ENCODE measurements at places on chromosomes 4 and X. TPM values are rescaled to one million over a fixed set of nuclear protein-coding genes. Genes with fewer than 3 reads are reported as not detected.

The EREG gene
- total RNA-seq, result under 0.01 TPM

The KCND1 gene
- 0.89 TPM for total RNA-seq

The LDB2 gene
- total RNA-seq, result 4.8 TPM

The PIR gene
- total RNA-seq, result 13.7 TPM

The STK32B gene
- 1.6 TPM for total RNA-seq

The PAGE2B gene
- total RNA-seq, result not detected

The SFRP2 gene
- total RNA-seq, result not detected

The FABP2 gene
- not detected for total RNA-seq

The NAP1L3 gene
- 19.3 TPM for total RNA-seq

The SYP gene
- 0.32 TPM for total RNA-seq

The SPCS3 gene
- 145 TPM for total RNA-seq

The IQSEC2 gene
- total RNA-seq, result 4.9 TPM

The ANTXR2 gene
- 915 TPM for total RNA-seq

The SASH3 gene
- total RNA-seq, result not detected

The SUV39H1 gene
- 1.2 TPM for total RNA-seq

The CT45A5 gene
- total RNA-seq, result not detected

The GLUD2 gene
- total RNA-seq, result 0.92 TPM

The MAGEA3 gene
- not detected for total RNA-seq
